CD4-positive, alpha-beta T cell (primary cell): ENCODE measurements at places on chromosomes 5 and 9. TPM values are rescaled to one million over a fixed set of nuclear protein-coding genes. Genes with fewer than 3 reads are reported as not detected.

DNA sequence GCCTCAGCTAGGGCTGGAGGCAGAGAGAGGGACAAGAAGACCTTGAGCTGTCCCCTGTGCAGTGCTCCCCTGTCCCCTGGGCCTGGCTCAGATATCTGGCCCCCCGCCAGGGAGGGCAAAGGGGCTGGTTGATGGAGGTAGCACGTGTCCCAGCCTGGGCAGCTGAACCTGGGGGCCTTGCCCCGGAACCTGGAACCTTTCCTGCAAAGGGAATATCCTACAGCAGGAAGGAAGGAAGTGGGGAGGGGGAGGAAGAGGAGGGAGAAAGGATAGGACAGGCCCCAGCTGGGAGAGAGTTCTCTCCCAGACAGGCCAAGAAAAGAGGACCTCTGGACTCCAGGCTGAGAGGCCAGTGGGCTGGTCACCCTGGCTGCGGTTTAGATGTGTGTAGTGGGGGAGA, 27.6 kb upstream of the PSD2 start:
- H3K36me3 ChIP-seq, result no peaks in the 10 kb centered on the region
- no peak overlapping the region for H3K4me3 ChIP-seq
- no peak overlapping the region for H3K27ac ChIP-seq
- peaks cover 22% of the 10 kb centered on the region for H3K27me3 ChIP-seq
- DNase-seq, result no peak

Gene PCDHB7
- total RNA-seq, result not detected

GRCh38 chr5:107687937-107688336, 17.2 kb upstream of the EFNA5 start:
- H3K36me3 ChIP-seq, result no peaks in the 10 kb centered on the region
- no peak overlapping the region for H3K4me3 ChIP-seq
- peaks cover 8% of the 10 kb centered on the region for H3K27me3 ChIP-seq
- H3K27ac ChIP-seq, result no peak overlapping the region
- H3K4me1 ChIP-seq, result no peaks in the 10 kb centered on the region

Gene ZFP2
- total RNA-seq, result 0.36 TPM

DNA sequence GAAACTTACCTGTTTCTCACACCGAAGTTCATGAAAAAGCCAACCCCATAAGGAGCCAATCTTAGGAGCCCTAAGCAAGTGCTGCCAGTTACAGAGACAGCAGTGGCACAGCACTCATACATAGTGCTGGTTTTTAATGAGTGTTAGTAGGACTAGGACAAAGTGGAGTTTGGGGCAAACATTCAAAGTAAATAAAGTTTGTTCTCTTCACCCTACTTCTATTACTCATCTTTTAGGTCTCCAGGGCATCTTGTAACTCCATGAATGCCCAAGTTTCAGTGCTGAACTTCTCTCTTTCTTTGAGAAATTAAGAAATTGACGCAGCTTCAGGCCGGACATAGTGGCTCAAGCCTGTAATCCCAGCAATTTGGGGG, 584.7 kb downstream of the EBF1 start:
- no peaks in the 10 kb centered on the region for H3K4me1 ChIP-seq
- H3K4me3 ChIP-seq, result no peak overlapping the region
- DNase-seq, result no peak
- no peak overlapping the region for H3K27ac ChIP-seq
